Urinary bladder (tissue), 4 donors: ENCODE measurements at places on chromosomes 2 and 18. TPM values are rescaled to one million over a fixed set of nuclear protein-coding genes. Genes with fewer than 3 reads are reported as not detected.

GRCh38 chr2:134078354-134078753 is 175.5 kb upstream of the MGAT5 start:
- no peak for DNase-seq

Gene MDH1B
- 1.2 TPM for total RNA-seq

- DNase-seq, result no peak
These were observed 47.9 kb downstream of the BOLA3 start for GRCh38 chr2:74099835-74100234.

Gene TYW5
- 22.4 TPM for total RNA-seq

DNA sequence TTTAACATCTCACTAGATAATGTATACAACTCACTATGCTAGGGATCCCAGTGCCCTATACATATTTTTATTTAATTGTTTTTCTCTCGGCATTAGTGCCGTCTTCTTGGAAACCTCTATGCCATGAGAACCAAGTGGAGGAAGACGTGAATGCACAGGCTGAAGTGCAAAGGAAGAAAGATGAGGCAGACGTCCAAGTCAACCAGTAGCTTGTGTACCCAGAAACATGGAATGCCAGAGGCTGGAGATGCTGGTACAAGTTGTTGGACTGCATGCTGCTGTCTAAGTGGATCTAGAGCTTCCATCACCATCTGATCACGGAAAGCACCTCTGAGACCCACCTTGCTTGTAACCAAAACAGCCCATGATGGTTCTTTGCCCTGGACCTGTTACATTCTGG is 12.5 kb upstream of the GEMIN6 start:
- no peak for DNase-seq

Gene TMEM247
- total RNA-seq, result not detected

Gene PLEKHB2
- total RNA-seq, result 40.4 TPM

GRCh38 chr2:120390381-120391055 is 44.6 kb downstream of the INHBB start:
- DNase-seq, result no peak

Gene EHD3
- 8.3 TPM for total RNA-seq

DNA sequence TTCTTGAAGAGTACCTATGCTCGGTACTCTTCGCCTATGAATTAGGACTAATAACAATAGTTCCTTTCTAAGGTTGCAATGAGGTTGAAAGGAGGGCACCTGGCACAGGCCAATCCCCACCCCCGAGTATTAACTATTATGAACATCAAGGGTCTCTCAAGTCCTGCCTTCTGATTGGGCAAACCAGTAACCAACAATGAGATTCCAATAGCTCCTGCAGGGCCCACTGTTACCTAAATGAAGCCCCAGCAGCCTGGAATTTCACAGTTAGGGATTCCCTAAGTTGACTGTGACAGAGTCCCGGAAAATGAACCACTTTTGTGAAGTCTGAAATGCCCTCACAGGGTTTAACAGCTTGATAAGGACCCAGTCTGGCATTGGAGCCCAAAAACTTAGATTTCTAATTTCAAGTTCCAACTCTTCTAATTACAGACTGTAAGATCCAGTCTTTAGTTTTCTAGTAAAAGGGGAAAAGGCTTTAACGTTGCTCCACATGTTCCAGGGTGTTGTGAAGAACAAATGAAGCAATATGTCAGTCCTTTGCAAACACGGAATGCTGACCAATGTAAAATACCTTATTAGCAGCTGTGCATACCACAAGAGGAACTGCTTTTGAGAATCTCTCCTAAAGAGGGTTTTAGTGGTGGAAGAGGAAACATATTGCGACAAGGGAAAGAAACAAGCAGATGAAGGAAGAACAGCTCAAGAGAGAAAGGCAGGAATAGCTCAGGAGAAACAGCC is 277.7 kb upstream of the MAP2 start:
- DNase-seq, result no peak

DNA sequence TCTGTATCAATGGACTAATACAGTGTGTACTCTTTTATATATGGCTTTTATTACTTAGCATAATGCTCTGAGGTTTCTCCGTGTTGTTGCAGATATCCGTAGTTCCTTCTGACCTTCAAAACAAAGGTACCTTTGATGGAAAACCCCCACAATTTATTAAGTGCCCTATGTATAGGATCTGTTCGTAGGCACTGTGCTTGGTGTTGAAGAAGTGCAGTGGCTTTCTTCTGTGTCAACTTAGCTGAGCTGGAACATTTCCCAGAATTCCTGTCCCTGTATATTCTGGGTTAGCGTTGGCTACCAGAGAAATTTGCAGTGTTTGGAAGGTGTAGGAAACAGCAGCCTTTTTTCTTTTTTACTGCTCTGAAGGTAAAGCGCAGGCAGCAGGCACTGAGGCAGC is 56.3 kb upstream of the MSH2 start:
- no peak for DNase-seq

Gene CRIM1
- total RNA-seq, result 78.0 TPM

DNA sequence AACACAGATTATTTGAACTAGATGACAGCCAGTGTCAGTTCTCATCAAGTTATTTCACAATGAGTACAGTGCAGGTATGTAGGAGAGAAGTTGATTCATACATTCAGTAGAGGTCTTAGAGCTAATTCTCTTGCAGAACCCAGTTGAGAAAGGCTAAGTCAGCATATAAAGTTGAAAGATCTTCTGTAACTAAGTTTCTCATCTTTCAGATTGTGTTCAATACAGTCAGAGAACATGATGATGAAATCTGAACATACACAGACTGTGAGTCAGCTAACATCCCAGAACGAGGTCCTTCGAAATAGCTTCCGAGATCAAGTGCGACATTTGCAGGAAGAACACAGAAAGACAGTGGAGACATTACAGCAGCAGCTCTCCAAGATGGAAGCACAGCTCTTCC is 41.9 kb upstream of the LIMS1 start:
- DNase-seq, result no peak

GRCh38 chr2:236054621-236055305 is 113.4 kb downstream of the GBX2 start:
- no peak for DNase-seq

DNA sequence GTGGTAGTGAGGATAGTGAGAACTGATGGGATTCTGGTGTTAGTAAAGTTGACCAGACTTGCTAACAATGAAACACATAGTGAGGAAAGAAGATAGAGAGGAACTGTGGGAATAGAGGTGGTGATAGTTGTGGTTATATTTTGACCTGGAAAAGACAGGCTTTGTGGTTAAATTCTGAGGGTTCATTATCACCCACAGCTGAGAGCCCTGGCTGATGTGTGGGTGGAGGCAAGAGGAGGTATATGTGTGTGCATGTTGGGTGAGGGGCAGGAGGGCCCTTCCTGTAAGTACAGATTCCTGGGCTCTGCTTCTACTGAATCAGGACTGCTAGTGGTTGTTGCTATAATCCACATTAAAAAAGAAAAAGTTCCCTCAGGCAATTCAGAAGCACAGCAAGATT is 26.2 kb upstream of the TMEM163 start:
- DNase-seq, result no peak

Gene GAREM1
- 15.9 TPM for total RNA-seq

- no peak for DNase-seq
These were observed 6.2 kb downstream of the HAUS1 start for GRCh38 chr18:46110406-46110805.

Gene RAD51AP2
- total RNA-seq, result 0.26 TPM

- no peak for DNase-seq
These were observed 42.4 kb downstream of the ARL4C start for GRCh38 chr2:234454433-234454832.

- no peak for DNase-seq
These were observed 593.3 kb downstream of the CPS1 start for GRCh38 chr2:211149731-211150130.

DNA sequence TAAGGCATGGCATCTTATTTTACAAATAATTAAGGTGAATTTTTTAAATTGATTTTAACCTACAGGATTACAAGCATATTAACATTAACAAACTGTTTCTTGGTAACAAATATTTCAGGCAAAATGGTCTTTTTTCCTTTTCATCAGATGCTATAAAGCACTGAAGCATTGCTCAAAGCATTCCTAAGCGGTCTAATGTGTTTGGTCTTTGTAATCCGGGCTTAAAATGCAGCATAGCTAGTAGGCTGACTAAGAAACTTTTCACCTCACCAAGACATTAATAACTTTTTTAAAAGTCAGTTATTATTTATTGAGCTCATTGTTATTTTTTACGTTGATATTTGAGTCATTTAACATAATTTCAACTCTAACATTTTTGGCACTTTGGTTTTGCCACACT is 538.8 kb upstream of the SLC39A10 start:
- no peak for DNase-seq

DNA sequence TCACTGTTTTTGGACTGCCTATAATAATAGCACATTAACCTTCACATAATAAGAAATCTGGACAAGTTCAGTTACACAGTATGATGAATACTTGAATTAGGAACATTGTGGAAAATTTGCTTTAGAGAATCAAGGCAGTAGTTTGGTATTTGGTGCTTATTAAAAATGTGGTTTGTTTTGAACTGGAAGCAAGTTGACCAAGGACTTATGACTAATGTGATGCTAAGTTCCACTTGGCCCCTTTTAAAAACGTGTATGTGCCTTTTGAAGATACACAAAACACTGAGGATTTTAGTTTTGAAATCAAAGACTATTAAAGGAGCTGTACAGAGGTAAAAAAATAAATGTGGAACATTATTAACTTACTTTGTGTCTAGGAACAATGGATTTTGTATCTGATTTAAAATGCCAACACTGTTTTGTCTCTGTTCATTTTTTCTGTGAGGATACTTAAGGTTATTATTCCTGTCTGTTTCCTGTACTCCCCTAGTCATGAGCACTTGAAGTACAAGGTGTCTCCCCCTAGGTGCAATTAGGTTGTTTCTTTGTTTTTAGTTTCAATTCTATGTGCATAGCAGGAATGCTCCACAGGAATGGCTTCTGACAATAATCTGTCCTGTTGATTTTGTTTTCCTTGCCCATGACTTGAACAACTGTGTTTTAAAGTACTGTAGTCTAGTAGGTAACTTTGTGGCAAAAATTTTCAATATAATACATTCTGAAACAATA is 49.6 kb upstream of the PTH2R start:
- DNase-seq, result no peak

GRCh38 chr18:58616446-58616845 is 12.4 kb downstream of the ALPK2 start:
- no peak for DNase-seq

Gene NPC1
- 30.5 TPM for total RNA-seq

Gene LOXHD1
- 1.2 TPM for total RNA-seq

DNA sequence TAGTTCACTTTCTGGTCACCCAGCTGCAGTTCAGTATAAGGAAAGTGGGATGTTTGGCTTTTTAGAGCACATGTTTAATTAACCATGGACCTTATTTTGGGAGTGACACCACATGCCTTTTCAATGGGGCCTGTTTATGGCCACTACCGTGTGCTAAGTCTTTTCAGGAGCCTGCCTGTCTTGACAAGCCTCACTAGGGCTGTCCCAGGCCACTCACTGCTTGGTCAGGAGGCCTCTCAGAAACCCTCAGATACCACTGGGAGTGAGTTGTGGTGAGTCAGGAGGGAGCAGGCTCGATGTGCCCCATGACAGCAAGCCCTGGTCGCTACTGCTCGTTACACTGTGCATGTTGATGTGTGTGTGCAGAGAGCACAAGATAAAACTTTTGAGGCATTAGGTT is 123.0 kb downstream of the MAP4K4 start:
- DNase-seq, result no peak

Gene DAPL1
- total RNA-seq, result not detected

DNA sequence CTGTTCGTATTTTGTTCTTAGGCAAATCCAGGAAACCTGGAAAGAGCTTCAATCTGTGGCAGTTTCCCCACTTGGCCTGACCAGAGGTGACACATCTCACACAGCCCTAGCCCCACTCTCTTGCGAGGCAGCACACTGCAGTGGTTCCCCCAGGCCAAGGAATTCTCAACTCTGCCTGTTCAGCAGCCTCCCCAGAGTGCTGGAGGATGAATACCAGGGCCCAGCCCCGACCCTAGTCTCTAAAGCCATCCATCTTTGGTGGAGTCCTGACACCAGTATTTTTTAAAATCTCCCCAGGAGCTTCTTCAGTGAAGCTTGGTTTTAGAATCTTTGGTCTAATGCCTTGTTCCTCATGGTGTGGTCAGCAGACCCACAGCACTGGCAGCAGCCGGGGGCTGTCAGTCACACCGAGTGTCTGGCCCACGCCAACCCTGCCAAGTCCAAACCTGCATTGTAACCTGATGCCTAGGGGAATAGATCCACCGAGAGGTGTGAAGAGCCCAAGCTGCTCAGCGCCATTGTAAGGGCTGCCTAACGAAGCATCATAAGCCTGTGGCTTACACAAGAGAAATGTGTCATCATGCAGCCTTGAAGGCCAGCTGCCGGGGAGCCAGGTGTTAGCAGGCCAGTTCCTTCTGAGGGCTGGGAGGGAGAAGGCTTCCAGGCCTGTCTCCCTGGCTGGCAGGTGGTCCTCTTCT is 428.7 kb upstream of the ID2 start:
- no peak for DNase-seq

DNA sequence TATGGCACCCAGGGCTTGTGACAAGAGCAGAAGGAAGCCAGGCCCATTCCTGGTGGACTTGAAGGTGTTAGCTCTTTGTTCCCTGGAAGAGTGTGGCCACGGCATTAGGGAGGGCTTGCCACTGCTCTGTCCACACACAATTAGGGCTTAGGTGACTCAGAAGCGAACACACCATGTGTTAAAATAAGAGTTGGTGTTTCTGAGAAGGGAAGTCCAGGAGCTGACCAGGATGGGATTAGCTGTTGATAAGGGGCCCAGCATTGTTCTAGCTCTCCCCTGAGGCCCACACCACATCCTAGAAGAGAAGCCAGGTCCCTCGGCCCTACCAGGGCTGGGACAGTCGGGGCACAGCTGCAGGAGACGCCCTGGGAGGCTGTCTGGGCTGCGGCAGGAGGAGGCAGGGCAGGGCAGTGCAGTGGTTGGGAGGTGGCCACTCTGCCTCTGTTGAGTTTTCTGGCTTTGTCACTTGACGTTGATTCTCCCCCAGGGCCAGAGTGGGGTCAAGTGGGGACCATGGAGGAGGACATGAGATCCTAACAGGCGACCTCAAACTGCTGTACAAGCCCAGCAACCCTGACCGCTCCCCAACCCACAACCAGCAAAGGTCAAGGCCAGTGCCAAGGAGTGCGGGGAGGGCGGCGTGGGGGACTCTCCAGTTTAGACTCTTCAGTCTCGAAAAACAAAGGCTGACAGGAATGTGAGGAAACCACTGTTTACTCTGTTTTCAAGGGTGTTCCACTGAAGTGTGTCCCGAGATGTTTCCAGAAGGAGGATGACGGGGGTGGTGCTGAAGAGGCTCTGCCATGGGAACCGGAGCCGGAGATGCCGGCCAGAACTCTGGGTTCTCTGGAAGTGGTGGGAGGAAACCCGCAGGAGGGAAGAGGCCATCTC is 16.8 kb downstream of the GNLY start:
- DNase-seq, result no peak

- no peak for DNase-seq
These were observed 99.7 kb downstream of the HDAC4 start for GRCh38 chr2:239300871-239301735.

GRCh38 chr2:37868866-37869265 is 56.2 kb upstream of the RMDN2 start:
- no peak for DNase-seq

Gene GCA
- 22.3 TPM for total RNA-seq
